Placental epithelial cell (primary cell): ENCODE measurements at places on chromosomes 7 and 10. TPM values are rescaled to one million over a fixed set of nuclear protein-coding genes. Genes with fewer than 3 reads are reported as not detected.

Gene CYP2C18
- 0.39 and 0.43 TPM in 2 replicates for total RNA-seq

Gene CCL24
- total RNA-seq: not detected in 2 replicates

Gene MYOZ1
- total RNA-seq: 0.43 and 0.79 TPM in 2 replicates

Gene HYAL4
- not detected in 2 replicates for total RNA-seq

Gene OR2A12
- not detected in 2 replicates for total RNA-seq

Gene RAB19
- total RNA-seq: not detected in 2 replicates

Gene RASSF4
- 1.4 and 3.1 TPM in 2 replicates for total RNA-seq

Gene PSMA2
- 48.3 and 115 TPM in 2 replicates for total RNA-seq

Gene AGMO
- not detected in 2 replicates for total RNA-seq

Gene POLD2
- 51.4 and 161 TPM in 2 replicates for total RNA-seq

Gene UTF1
- not detected in 2 replicates for total RNA-seq

Gene HOXA3
- total RNA-seq: 1.4 and 4.7 TPM in 2 replicates

Gene TEX47
- total RNA-seq: not detected in 2 replicates

Gene GJD4
- total RNA-seq: not detected in 2 replicates

Gene PUS7
- 8.6 and 14.2 TPM in 2 replicates for total RNA-seq

Gene SYT15B
- under 0.01 TPM in 1 of 2 replicates, not detected in the other for total RNA-seq

Gene ANXA7
- total RNA-seq: 41.2 and 80.4 TPM in 2 replicates

Gene RBP4
- 0.79 and 2.2 TPM in 2 replicates for total RNA-seq

Gene HPS1
- 36.7 and 43.2 TPM in 2 replicates for total RNA-seq

Gene ANXA8
- 734 and 768 TPM in 2 replicates for total RNA-seq
